ENCODE measurements at places on chromosomes 7 and 10.

DNA sequence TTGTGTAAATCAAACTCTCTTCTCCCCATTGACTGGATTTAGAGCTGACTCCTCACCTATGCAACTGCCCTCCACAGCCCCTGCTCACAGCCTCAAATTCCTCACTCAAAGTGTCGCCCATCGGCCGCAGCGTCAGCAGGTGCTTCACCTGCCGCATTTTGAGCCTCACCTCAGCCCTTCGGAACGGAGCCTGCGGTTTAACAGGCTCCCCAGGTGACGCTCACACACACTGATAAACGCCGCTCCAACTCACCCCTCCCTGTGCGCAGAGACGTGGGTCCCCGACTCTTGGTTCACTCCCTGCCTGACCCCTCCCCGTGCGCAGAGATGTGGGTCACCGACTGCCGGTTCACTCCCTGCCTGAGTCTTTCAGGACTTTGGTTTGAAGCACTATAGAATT is 57.1 kb downstream of the CARD11 start:
- no peak for DNase-seq

GRCh38 chr10:125096371-125096770 is 64.0 kb downstream of the CTBP2 start:
- DNase-seq, result peak; percentile 27

DNA sequence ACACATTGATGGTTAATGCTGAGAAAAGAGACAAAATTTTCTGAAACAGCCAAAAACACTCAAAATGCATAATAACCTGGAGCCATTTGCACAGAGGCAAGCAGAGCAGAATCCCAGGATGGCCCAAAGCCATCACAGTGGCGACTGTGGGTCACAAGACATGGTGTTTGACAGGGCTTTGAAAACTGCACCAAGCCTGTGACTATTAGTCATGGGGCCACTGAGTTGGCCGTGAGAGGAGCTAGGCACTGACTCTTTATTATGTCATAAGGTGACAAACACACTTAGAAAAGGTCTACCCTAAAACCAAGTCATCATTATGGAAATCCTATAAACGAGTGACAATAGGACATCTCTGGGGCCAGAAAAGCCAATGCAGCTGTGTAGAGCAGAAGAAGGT is 23.9 kb downstream of the DRGX start:
- DNase-seq, result peak; percentile 31

DNA sequence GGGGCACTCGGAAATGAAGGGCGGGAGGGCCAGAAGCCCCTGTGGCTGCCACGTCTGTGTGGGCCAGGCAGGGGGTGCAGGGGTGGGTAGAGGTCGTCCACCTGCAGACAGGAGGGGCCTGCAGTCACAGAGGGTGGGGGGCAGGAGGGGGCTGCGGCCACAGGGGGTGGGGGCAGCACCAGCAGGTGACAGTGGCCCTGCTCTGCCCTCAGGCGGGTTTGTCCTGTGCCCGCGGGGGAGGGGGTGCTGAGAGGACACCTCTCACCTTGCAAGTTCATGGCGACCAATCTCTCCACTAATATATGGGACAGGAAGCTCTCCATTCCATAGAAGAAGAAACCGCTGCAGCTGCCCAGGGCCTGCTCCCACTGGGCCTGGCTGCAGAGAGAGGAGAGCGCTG is 26.6 kb upstream of the NKX6-2 start:
- DNase-seq, result no peak

DNA sequence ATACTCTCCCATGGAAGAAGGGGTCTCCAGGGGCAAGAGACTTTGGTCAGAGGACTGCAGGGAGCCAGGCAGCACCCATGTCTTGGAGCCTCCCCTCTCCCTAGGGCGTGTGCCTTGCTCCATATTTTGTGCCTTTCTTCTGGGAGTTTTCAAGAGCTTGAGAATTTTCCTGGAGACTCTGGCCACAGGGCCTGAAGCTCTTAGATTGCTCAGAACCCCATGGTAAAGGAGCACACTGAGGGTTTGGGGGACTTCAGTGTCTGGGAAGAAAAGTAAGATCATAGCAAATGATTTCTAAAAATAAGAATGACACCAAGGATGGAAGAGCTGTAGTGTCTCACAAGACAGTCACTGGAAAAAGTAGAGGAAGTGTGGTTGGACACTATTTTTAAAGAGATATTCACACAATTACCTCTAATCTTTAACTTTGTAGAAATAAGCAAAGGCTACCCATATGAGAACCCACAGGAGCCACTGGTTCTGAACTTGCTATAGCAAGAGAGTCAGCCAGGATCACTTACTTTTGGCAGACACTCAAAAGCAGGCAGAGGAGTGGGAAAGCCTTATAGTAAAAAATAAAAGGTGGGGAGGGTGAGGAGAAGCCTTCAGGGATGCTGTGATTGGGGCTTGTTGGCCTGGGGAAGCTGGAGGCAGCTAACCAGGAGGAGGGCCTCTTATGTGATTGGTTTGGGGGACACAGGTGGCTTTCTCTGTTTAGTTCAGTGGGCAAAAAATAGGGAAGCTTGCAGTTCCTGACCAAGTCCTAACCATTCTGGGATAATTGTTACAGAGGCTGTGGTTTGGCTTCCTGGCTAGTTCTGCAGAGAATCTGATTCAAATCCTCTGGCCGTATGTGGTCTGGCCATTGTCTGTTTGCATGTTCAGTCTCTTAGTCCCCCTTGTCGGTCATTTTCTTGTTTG is 5.1 kb upstream of the CSGALNACT2 start:
- DNase-seq, result no peak

- DNase-seq, result no peak
Measured at GRCh38 chr7:73610105-73610504, 14.2 kb downstream of the MLXIPL start.
